Stimulated activated CD8-positive, alpha-beta memory T cell treated with anti-CD3 and anti-CD28 coated beads, Interleukin-15, amount 100 ng/mL, for 48 hours (primary cell): ENCODE measurements at places on chromosomes 7 and 10.

- DNase-seq = no peak
Measured at GRCh38 chr10:2463316-2463715, 604.0 kb upstream of the PFKP start.

DNA sequence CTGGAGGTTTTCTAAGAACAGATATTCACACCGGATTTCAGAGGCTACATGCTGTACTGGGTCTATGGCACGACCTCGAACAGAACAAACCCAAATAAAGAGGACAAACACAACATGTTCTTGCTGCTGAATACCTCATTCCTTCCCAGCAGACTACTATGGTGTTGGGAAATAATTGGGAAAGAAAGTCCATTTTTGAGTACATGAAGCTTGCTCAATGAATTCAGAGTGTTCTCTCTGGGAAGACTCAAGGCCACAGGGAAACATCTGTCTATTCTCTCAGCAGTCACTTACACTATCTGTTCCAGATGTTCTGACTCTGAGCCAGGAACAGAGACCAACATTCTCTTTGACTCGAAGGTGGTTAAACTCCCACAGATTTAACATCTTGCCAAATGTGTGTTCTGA is 30.9 kb downstream of the LAMB1 start:
- no peak for DNase-seq

GRCh38 chr7:139104091-139104450 is 5.4 kb downstream of the ZC3HAV1 start:
- no peak for DNase-seq

GRCh38 chr7:85156661-85157208 is 30.1 kb downstream of the SEMA3D start:
- DNase-seq = no peak

- no peak for DNase-seq
Measured at GRCh38 chr7:110541962-110542361, 549.0 kb upstream of the LRRN3 start.

DNA sequence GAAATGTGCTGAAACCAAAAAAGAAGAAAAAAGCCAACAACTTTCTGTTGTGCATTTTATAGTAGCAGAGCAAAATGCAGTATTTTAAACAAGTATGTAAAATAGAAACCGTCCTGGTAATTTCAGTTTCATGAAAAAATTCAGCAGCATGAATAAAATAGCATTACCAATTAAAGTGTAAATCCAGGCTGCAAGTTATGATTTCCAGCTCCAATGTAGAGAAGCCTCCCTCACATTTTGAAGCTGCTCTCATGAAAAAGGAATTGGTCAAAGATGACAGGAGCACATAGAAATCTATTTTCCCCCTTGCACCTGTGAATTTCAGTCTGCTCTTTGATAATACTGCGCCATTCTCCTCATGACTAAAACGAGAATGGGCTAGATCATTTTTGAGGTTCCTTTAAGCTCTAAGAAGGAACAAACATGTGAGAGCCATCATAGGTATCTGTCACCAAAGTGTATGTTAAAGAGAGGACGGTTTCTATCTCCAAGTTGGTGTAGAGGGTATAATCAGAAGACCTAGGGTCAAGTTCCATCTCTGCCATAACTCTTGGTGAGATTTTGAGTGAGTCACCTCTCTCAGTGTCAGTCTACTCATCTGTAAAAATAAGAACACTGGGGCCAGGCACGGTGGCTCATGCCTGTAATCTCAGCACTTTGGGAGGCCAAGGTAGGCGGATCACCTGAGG is 107.5 kb downstream of the MTPAP start:
- DNase-seq = no peak

- no peak for DNase-seq
Measured at GRCh38 chr10:21387868-21388267, 137.6 kb downstream of the SKIDA1 start.

- DNase-seq = no peak
Measured at GRCh38 chr10:121668314-121669027, 70.2 kb upstream of the FGFR2 start.

GRCh38 chr10:45608052-45608451 is 64.5 kb downstream of the ZFAND4 start:
- DNase-seq = no peak

- no peak for DNase-seq
Measured at GRCh38 chr10:47346581-47347302, 1.4 kb upstream of the RBP3 start.

- DNase-seq = no peak
Measured at GRCh38 chr10:21427804-21428481, 97.5 kb downstream of the SKIDA1 start.

GRCh38 chr7:30466266-30466665 is 12.3 kb downstream of the NOD1 start:
- DNase-seq = no peak

DNA sequence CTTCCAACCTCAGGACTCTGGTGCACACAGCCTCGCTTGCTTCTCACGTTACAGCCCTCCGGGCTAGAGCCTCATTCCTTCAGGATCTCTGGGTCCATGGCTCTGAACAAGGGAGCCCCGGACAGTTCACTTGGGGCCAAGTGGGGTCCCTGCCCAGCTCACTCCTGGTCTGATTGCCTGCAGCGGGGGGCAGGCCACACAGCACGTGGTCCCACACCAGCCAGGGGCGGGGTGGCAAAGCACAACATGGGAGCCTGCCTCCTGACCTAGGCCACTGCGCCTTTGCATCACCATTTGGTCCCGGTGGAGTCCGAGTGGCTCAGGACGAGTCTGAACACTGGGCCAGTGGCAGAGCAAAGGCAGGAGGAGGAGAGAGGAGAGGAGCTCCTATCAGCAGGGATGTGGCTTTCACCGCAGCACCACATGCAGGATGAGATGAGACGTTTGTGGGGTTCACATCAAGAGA is 13.4 kb upstream of the CRYGN start:
- no peak for DNase-seq

- DNase-seq = no peak
Measured at GRCh38 chr10:34524369-34525091, 290.6 kb downstream of the PARD3 start.

DNA sequence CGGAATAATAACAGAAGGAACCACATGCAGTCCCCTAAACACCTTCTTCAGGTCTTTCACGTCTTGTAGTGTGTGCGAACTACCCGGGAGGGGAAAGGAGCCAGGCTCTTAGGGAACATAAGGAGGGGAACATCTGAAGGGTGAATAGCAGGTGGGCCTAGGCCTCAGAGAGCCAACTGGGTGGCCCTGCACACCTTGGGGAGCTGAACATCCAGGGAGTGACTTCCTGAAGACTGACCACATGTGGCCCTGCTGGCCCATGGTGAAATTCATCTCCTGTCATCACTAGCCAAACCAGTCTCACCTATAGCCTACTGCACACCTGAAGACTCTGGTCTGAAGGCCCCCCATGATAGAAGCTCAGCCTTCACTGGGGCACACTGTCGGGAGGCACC is 5.6 kb downstream of the CALML3 start:
- DNase-seq = no peak

DNA sequence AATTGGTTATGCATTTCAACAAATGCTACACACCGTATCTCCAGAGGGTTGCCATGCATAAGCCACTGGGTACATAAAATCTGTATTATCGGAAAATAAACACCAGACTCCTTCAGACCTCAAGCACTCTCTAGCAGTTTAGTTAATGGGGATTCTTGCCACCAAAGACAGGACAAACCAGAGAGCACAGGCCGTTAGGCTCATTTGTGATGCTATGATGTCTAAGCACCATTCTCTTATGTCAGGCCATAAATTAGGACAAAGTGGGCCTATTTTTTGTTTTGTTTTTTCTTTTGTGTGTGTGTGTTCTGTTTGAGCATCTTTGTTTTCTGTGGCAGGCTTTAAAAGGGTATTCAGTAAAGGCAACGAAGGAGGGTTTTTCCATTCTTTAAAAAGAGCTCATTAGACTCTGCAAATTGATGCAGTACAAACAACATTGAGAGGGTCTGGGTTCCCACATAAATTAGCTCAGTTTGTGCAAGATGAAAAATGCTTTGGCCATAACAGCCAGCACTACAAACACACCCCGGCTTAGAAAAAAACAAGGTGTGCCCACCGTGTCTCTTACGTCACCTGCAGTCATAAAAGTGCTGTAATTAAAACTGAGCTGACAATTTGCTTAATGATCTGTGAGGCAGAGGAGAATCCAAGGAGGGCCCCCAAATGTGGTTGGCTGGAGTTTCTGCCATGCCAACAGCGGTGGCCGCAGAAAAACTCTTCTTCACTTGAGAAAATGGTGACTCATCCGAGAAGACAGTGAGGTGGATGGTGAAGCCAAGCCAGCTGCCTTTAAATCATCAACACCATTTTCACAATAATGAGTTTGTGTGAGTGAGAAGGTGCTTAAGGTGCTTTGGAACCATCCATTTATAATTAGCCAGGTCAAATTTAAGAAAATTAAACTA is 297.9 kb downstream of the GATA3 start:
- DNase-seq = no peak

- no peak for DNase-seq
Measured at GRCh38 chr10:86366033-86366901, at the start of gene GRID1. Gene GRID1 (minus strand): TSS chr10:86366795.

- DNase-seq = no peak
Measured at GRCh38 chr7:1610013-1610677, 40.3 kb upstream of the PSMG3 start.

GRCh38 chr10:13765641-13766341 is 179.0 kb downstream of the PRPF18 start:
- no peak for DNase-seq

DNA sequence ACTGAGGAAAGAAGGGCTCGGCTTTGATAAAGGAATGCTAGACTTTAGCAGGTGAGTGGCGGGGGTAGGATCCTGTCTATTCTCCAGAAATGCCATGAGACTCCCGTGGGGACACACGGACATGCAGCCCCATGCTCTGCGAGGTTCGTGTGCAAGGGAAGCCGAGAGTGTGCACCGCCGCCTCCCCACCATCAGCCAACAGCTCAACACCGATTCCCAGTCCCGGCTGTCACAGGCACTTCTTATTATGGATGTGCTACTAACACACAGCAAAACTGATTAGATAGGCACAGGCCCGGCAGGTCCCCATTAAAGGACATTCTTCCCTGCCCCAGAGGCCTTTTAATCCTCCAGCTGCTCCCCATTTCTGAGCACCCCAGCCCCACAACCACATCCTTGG is 154.4 kb downstream of the PRKAG2 start:
- no peak for DNase-seq

DNA sequence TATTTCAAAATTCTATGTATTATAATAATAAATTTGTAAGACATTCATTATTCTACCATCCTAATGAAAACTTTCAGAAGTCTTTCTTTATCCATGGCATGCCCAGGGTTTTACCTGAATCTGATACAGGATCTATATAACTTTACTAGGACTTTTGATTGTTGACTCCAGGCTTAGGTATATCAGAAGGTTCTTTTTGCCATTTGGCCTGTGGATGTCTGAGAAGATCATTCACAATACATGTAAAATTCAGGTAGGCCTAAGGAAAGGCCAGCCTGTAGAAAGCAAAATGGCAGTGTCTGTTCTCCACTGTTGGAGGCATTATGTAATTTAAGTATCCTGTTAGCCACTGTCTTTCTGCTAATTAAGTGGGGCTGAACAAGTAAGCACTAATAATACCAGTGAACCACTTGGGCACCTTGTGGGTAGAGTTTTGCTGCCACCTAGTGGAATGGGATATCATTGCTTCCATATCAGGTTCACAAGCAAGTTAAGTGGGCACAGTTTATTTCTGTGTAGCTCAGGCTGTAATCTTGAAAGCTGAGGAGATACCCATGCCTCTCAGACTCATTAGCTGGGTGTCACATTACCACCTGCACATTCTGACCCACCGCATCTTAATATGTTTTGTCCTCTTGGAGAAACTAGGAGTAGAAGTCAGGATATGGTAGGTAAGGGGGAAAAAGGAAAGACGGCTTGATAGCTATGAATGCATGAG is 105.5 kb downstream of the SEPTIN7 start:
- peak; percentile 32 for DNase-seq

GRCh38 chr7:98565103-98565502 is 52.0 kb upstream of the NPTX2 start:
- no peak for DNase-seq

GRCh38 chr10:133445751-133446708 is 7.7 kb upstream of the SCART1 start:
- no peak for DNase-seq

- DNase-seq = no peak
Measured at GRCh38 chr10:32000937-32001336, 55.3 kb downstream of the KIF5B start.

DNA sequence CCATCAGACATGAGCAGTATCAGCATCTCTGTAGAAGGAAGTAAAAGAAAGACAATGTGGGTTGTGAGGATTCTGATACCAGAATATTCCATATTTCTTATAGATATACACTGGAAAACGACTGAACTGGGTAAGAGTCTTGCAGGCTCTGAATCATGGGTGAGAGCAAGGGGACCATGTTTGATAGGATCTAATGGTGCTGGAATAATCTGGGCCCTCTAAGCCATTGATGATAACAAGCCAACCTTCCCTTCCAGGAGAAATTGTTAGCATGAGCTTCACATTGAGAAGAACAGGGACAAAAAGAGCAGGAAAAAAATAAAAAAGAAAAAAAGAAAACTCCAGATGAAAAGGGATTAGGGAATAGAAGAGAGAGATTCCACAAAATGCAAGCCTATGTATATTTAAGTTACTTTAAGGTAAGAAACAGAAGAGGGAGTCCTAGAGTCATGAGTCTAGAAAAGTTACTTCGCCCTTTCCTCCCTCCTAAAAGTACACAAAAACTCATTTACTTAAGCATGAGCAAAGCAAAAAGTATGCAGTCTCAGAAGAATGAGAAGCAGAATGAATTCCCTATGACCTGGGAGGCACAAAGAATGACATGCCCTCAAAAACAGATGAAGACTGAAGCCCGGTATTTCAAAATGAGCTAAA is 181.9 kb downstream of the TMEM26 start:
- no peak for DNase-seq

DNA sequence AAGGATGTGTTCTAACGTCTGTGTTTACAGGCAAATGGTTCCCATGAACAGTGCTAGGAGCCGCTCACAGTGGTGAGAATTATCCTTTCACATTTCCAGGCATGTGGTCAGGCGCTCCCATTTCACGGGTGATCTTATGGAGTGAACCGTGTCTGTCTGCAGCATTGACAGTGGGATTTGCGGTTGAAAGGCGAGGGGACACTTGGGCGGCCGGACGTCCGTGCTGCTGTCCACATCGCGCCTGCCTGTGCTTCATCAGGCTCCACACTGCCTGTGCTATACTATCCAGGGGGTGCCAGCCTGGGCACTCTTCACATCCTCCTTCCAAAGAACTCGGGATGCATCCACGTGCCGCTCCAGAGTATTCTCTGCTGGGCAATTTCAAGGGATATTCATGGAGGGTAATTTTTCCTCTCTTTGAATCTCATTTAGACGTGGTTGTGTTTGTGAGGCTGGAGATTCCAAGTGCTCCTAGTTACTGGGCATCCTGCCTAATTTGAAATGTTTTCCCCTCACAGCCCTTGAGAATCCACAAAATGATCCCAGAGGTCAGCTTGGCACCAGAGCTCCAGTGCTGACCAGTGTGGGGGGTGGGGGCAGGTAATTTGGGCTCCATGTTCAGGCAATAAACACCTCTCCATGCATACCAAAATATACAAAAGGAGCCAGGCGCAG is 61.9 kb upstream of the EBF3 start:
- DNase-seq = no peak

GRCh38 chr7:91846436-91846835 is 34.1 kb downstream of the MTERF1 start:
- no peak for DNase-seq
